Mucosa of descending colon (tissue), 3 donors: ENCODE measurements at places on chromosomes 12 and 14. TPM values are rescaled to one million over a fixed set of nuclear protein-coding genes. Genes with fewer than 3 reads are reported as not detected.

Gene C3AR1
- total RNA-seq: 12.5 TPM

Gene PIK3C2G
- total RNA-seq: 0.43 TPM

Gene DNAJC22
- total RNA-seq: 45.7 TPM

Gene C14orf132
- 1.8 TPM for total RNA-seq

Gene SCNN1A
- total RNA-seq: 402 TPM

Gene CABP1
- 0.51 TPM for total RNA-seq

Gene POTEG
- total RNA-seq: not detected

Gene BHLHE41
- total RNA-seq: 41.0 TPM

Gene E2F7
- total RNA-seq: 0.89 TPM

Gene PPP1R3E
- total RNA-seq: 17.1 TPM

Gene SLC2A3
- 19.9 TPM for total RNA-seq

Gene FAM222A
- total RNA-seq: 1.7 TPM

Gene IL31
- not detected for total RNA-seq

Gene RD3L
- total RNA-seq: not detected

Gene PTGER2
- 4.1 TPM for total RNA-seq

Gene SYT1
- 11.8 TPM for total RNA-seq

Gene GPR137C
- 0.43 TPM for total RNA-seq

Gene MYF5
- not detected for total RNA-seq

Gene YEATS4
- total RNA-seq: 8.8 TPM

Gene CCDC197
- total RNA-seq: not detected

Gene RDH5
- 35.8 TPM for total RNA-seq

Gene PTCSC3
- not detected for total RNA-seq

Gene PPFIA2
- 2.9 TPM for total RNA-seq

Gene FITM1
- 0.79 TPM for total RNA-seq

Gene KRT6C
- not detected for total RNA-seq

Gene WSB2
- total RNA-seq: 119 TPM

Gene DLK1
- total RNA-seq: 1.9 TPM
